Fibroblast of pulmonary artery (primary cell): ENCODE measurements at places on chromosomes 13 and 19.

GRCh38 chr19:41876847-41877832 lies at the start of gene CD79A:
TSS of gene CD79A (plus strand) at chr19:41877279. CDS start at chr19:41877305, 26 bp downstream.
- DNase-seq = no peak

DNA sequence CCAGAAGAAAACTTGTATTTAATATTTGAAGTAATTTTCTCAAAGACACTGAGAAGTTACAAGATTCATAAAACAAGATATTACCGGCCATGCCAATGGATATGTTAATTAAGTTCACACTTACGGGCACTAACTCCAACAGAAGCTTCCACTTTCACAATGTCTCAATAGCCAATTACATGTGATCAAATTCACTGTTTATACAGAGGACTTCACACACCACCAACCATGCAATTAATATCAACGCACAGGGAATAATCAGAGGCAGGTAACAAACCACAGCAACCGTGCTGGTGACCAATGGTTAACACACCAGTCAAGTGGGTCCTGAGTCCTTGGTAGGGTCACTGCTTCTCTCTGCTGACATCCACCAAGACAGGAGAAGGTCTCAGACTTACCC lies 5.9 kb upstream of the ACOD1 start:
- no peak for DNase-seq

DNA sequence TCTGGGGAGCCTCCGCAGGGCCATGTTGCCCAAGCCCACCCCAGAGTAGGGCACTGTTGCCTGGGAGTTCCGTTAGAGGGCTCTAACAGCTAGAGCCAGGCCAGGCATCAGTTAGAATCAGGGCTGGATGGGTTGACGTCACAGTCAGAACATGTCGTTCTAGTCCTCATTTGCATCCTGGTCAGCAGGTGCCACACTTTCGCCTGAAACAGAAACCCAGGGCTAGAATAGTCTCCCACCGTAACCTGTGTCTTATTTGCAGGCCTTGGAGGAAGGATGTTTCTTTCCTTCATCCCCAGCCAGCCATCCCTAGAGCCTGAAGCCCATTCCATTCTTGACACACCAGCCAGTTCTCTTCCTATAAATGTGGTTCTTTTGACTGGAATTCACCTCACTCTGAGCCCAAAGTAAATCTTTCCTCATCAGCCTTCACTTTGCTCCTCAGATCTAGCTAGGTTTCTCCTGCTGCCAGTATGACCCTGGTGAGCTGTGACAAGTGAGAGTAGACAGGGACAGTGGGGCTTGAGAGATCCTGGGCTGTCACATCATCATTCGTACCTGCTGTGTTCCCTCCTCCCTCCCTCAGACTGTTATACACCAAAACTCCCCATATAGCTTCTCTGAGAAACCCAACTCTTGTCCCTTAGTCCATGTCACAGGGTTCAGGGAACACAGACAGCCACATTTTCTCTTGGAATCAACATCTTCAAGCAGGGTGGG lies 12.2 kb upstream of the CCDC97 start:
- DNase-seq = no peak

DNA sequence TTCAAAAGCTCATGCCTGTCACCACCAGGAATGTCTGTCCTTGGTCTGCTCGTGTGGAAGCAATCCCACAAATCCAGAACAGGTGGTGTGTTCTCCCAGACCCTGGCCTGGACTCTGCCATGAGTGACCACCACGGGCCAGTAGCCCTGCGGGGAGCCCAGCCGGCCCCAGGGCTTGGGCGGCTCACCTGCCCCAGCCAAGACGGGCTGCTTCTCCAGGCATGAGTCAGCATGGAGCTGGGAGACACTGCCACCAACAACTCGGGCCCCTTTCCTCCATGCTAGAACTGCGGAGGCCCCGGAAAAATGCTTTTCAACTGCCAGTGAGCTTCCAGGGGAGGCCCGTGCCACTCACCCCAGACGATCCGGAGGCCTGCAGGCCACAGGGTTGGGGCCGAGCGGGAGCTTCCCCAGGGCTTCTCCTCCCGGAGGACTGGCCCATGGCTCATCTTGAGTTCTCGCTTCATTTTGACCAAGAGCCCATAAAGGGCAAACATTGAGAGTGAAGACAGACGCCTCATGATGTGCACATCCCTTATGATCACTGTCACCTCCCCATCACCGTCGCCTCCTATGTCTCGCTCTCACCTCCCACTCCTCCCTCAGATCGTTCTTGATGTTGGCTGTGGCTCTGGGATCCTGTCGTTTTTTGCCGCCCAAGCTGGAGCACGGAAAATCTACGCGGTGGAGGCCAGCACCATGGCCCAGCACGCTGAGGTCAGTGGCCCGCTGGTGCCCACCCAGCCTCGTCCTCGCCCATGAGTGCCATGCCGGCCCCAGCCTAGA lies 16.7 kb downstream of the YIPF2 start:
- no peak for DNase-seq

- no peak for DNase-seq
These were observed 95.2 kb downstream of the COL4A1 start for GRCh38 chr13:110211735-110212134.

GRCh38 chr13:45817833-45818232 lies 33.7 kb downstream of the SIAH3 start:
- peak; percentile 1 for DNase-seq

GRCh38 chr13:108213946-108214345 lies 1.4 kb downstream of the LIG4 start:
- DNase-seq = no peak

DNA sequence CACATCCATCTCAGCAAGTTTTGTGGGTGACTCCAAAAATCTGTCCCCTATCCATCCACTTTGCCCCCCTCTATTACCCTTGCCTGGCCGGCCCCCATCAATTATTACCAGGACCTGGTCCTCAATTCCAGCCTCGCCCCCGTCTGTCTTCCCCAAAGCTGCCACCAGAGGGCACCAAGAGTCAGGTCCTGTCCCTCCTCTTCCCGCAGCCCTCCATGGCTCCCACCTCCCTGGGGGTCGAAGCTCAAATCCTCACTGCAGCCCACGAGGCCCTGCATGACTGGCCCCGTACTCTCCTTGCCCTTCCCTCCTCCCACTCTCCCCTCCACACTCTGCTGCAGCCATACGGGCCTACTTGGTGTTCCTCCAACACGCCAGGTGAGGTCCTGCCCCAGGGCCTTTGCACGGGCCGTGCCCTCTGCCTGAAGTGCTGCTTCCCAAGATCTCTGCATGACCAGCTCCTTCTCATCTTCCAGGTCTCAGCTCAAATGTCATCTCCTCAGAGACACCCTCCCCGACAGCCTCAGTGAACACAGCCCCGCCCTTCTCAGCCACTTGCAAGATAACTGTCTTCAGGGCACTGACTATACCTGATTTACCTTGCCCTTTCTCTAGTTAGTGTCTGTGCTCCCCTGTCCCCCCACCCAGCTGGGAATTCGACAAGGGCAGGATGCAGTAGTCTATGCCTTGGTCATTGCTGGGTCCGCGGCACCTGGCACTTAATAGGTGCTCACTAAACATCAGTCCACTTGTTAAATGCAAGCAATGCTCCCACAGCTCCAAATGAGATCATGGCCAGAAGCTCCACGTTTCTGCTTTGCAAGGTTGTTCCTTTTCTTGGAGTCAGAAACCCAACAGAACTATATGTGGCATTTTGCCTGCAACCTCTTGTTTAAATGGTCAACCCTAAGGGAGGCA lies 16.8 kb upstream of the SEMA6B start:
- peak; percentile 73 for DNase-seq

DNA sequence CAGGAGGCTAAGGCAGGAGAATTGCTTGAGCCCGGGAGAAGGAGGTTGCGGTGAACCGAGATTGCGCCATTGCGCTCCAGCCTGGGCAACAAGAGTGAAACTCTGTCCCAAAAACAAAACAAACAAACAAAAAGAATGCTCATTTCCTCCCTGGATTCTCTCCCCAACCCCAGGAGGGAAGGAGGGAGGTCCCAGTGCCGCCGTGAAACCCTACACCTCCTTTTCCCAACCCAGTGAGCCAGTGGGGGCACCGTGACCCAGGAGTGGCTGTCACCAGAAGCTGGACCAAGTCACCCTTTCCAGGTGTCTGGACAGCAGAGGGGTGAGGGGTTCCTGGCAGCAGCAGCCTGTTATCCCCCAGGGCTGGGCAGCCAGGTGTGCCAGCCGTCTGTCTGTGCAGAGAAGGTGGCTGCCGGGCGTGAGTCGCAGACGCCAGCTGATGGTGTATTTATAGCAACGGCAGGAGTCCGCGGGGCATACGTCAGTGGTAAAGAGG lies 23.5 kb downstream of the NFIC start:
- DNase-seq = no peak

DNA sequence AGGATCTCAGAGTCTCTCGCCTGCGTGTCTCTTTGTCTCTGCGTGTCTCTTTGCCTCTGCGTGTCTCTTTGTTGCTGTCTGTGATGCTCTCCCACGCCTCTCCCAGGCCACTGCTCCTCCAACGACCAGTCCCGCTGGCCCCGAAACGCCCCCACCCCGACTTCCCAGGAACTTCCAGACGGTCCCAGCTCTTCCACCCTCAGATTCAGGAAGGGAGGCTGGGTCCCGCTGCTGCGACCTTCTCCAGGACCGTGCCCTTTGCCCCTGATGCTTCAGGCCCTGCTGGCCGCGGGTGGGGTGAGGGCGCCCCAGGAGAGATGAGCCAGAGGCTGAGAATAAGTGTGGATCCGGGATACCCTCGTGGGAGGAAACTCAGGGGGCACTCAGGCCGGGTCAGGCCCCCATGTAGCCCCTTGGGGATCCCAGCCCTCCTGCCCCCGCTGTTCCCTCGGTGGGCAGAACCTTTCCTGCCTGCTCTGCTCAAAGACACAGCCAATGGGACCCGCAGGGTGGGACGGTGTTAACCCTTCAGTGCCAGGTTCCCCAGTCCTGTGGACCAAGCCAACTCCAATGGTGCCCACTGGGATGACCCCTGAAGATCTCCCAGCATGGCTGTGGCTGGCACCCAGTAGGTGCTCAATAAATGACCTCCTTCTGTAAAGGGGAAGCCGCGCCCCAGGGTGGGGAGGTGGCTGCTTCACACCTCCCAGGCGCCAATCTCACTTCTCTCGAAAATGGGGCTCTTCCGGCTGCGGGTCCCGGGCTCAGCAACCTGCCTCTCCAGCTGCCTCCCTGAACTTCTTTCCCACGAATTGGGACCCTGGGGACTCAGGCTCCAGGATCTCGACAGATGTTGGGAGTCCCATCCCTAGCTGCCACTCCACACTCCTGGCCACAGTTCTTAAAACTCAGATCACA lies 1.5 kb upstream of the S1PR5 start:
- no peak for DNase-seq

DNA sequence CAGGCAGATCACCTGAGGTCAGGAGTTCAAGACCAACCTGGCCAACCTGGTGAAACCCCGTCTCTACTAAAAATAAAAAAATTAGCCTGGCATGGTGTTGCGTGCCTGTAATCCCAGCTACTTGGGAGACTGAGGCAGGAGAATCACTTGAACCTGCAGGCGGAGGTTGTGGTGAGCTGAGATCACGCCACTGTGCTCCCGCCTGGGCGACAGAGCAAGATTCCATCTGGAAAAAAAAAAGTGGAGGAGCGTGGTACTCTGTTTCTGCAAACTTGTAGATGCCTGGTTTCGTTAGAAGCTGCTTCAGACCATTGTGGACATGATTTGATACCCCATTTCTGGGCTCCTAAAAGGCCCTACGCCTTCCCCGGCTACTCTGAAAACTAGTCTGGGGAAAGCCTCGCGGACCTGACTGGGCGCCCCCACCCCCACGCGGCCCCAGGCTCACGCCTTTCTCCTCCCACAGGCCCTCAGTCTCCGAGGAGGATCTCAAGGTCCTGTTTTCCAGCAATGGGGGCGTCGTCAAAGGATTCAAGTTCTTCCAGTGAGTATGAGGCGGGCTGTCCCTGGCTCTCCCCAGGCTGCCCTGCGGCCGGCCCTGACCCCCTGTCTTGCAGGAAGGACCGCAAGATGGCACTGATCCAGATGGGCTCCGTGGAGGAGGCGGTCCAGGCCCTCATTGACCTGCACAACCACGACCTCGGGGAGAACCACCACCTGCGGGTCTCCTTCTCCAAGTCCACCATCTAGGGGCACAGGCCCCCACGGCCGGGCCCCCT lies 11.5 kb downstream of the PLPPR3 start:
- DNase-seq = no peak

- DNase-seq = no peak
These were observed 7.6 kb upstream of the ACSBG2 start for GRCh38 chr19:6127716-6128335.

DNA sequence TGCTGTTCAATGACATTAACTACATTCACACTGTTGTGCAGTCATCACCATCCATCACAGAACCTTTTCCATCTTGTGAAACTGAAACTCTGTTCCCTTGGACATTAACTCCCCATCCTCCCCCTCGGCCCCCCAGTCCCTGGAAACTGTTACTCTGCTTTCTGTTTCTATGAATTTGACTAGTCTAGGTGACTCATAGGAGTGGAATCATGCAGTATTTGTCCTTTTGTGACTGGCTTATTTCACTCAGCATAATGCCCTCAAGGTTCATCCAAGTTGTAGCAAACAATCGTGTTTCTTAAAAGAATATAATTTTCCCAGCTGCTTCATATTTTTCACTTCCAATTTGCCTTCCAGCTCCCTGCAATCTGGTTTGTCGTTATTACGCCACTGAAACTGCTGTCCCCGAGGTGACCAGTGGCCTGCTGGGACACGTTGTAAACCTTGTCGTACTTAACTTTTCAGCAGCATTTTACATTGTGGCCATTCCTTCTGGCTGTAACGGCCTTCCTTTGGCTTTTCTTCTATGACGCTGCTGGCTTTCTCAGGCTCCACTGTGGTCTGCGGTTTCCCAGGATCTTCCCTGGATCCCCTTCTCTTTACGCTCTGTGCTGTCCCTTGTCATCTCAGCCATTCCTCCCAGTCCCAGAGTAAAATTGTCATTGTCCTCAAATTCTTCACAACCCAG lies 74.0 kb downstream of the DHRS12 start:
- peak; percentile 90 for DNase-seq

- DNase-seq = no peak
These were observed 113.3 kb downstream of the SIPA1L3 start for GRCh38 chr19:38020311-38020710.

DNA sequence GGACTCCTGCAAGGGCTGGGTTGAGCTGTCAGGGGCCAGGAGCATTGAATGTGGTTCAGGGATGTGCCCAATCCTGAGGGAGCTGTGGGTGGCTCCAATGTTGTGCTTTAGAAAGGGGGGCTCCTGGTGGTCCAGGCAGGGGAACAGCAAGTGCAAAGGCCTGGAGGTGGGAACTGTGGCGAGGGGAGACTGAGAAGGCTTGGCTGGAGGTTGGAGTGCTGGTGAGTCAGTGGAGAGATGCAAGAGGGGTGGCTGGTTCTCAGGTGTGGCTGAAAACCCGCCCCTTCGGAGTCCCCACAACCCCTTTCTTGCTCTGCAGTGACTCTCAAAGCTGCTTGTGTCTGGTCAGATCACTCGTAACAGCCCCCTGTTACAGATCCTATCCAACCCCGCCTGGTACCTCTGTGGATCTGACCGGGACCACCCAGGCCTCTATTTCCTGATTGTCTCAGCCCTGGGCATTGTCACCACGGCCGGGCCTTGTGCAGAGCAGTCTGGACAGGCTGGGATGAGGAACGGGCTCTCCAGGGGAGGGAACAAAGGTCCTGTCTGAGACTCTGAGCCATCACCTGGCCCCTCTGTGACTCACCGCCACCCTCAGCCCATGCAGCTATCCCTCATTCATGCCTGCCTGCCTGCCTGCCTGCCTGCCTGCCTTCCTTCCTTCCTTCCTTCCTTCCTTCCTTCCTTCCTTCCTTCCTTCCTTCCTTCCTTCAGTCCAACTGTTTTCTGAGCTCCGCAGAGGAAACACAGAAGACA lies 1.4 kb upstream of the KCNN1 start:
- DNase-seq = no peak
